ENCODE measurements at places on chromosomes 6 and 20. TPM values are rescaled to one million over a fixed set of nuclear protein-coding genes. Genes with fewer than 3 reads are reported as not detected.
A peak's percentile ranks its signal among the peaks of the same experiment; 100 is the strongest.

DNA sequence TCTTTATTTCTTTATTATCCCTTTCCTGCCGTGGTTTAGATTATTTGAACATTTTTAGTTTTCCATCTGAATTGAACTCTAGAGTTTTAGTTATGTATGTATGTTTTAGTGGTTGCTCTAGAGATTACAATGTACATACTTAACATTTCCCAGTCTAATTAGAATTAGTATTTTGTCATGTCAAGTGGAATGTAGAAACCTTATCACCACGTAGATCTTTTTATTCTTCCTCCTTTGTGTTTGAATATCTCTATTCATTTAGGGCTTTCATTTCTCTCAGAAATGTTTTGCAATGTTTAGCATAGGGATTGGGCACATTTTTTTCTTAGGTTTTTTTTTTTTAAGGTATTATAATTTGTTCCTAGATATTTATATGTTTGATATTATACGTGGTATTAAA lies 73.1 kb upstream of the EZR start:
- DNase-seq, result no peak

DNA sequence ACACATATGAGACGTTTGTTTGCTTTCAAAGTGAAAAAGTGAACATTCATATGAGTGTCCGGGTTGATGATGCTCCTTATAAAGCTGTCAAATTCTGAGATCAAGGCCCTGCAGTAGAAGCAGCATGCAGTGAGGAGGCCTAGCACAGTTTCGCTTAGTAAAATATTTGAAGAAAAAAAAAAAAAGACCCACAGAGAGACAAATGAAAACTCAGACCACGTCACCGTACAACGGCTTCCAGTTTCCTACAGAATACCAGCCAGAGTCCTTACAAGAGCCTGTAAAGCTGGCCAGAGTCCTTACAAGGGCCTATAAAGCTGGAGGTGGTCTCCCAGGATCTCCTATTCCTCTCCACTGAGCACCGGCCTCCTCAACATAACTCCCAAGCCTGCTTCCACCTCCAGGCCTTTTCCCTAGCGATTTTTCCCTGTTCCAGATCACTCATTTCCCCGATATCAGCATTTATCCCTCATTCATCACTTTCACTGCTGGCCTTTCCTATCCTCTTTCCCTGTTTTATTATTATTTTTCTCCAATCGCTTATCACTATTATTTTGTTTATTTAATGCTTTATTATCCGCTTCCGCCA lies 1.5 kb upstream of the HMGN4 start:
- peak; percentile 49 for DNase-seq

DNA sequence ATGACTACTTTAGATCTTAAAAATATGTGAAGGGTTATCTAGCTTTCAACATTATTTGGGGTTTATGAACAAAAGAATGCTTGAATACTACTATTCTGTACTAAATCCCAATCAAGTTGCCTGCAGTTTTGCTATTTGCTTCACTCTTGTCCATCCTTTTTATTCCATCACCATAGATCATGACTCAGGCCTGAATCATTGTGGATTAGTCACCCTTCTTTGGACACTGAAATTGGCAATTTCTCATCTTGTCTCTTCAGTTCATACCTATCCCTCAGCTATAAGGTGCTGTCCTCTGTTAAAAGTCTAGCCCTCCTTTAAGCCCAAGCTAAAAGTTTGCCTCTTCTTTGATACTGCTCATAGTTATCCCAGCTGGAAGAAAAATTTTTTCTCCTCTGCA lies 199.1 kb downstream of the CENPW start:
- DNase-seq, result no peak

DNA sequence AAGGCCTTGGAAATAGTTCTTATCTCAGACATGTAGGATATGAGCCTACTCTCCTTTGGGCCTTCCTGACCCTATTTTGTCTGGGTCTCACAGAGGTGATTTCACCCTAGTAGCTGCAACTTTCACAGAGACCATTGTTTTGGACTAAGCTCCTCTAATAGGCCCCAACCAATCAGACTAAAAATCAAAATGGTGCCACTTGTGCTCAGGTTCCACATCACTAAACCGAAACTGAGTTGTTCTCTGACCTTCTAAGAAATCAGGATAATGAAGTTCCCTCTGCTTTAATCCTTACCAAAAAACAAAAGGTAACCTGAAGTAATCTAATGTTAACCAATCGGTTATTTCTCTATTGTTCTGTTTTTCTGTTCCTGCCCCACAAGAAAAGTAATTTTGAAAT lies 143.6 kb downstream of the CD24 start:
- no peak for DNase-seq

Gene WRNIP1
- 41.7 TPM for total RNA-seq

GRCh38 chr6:169980826-169981450 lies 229.5 kb downstream of the ERMARD start:
- no peak for DNase-seq

- no peak for DNase-seq
Observed at GRCh38 chr20:32493356-32493755, 91.8 kb downstream of the NOL4L start.

DNA sequence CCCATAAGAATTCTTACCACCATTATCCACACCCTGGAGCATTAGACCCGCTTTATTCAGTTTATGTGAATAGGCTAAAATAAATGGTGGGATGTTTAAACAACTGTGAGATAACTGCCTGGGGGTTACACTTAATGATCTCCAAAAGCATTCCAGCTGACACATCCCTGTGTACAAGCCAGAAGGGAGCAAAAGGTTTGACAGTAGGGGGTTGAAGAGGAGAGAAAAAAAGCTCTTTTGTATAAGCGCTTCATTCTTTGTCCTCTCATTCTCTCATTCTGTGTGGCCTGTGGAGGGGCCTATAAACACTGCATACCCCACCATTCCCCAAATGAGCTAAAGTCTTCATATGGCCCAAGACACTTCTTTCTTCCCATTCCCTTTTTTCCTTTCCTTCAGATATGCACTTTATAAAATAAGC lies 30.8 kb upstream of the COL21A1 start:
- DNase-seq, result no peak

DNA sequence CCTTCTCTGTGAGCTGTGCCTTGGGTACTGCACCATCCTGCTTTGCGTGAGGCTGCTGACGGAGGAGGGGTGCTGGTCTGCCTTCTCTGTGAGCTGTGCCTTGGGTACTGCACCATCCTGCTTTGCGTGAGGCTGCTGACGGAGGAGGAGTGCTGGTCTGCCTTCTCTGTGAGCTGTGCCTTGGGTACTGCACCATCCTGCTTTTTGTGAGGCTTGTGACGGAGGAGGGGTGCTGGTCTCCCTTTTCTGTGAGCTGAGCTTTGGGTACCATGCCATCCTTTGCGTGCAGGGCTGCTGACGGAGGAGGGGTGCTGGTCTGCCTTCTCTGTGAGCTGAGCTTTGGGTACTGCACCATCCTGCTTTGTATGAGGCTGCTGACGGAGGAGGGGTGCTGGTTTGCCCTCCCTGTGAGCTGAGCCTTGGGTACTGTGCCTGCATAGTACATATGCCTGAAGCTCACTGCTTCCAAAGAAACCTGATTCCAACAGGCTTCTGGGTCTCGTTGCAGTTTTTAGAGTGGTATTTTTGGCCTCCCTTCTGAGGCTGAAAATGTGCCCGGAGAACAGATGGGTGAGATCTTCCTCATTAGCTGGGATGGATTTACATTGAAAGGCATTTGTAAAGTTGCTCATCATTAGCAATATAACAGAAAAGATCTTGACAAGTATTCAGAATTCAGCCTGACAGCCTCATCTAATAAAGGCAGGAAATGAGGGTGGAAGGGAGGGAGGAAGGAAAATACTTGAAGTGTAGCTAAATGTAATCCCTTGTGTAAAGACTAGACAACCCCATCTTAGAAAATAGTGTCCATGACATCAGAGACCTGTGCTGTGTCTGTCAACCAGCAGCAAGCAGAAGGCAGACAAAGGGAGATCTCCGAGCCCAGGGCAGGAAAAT lies 46.8 kb upstream of the UNC93A start:
- DNase-seq, result no peak

Gene KIAA0408
- not detected for total RNA-seq

DNA sequence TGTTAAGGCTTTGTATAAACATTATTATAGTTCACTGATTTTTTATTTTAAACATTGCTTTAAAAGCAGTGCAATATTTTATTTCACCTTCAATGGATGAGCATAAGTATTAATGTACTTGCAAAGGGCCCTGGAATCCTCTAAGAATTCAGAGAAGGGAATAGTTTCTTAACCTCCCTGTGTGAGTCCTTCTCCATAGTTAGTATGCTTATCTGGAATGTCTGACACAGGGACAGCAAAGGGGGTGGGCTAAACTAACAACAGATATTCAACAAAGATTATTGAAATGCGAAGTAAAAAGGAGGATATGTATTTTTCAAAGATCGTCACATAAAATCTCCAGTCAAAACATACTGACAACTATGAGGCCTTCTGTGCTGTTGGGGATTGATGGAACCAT lies 300.4 kb downstream of the CENPW start:
- no peak for DNase-seq

GRCh38 chr6:71392276-71392675 lies 103.7 kb downstream of the OGFRL1 start:
- no peak for DNase-seq

DNA sequence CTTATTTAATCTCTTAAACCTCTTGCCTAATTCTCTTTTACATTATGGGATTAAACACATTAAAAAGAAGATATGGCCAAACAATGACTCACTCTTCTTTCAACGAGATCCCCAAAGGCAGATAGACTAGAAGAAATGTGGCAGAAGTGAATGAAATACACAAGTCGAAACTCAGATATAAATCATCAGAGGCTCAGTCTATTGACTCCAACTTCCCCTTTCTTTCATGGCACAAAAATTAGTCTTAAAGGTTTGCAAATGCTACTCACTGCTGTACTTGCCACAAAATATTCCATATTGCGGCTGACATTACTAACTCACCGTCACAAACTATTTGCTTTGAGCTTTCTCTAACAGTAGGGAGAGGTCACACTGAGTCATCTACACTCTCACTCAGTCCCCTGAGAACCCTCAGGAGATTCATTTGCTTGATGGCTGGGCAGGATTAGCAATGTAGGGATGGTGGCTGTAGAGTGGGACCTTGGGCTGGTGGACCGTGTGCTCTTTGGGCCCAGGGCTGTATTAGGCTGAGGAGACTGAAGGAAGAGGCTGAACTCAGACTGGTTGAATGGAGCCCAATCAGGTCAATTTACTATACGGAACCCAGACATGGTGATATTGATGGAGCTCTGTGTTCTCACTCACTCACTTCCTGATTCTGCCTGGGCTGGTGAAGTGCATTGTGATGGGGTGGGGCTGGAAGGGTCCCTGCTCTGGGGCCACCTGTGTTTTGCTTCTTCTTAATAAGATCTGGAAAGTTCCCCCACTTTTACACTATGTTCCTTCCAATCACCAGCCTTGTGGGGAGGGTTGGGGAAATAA lies 42.8 kb upstream of the UBR2 start:
- no peak for DNase-seq

DNA sequence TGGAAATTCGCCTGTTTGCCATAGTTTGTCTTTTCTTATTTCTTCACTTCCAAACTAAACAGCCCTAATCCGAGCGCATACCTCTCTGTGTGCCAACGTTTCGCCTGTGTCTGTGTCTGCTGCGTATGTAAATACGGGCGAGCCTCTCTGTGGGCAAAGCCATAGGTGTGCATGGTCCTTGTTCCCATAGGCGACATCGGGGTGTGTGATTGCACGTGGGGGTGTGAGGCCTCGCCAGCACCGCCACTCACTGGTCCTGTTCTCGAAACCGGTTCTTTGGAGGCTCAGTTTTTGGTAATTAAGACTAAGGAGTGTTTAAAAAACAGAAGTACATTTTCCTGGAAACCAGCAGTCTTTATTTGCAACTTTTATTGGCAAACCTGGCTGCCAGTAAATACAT lies 6.0 kb upstream of the FOXC1 start:
- no peak for DNase-seq

GRCh38 chr6:6002005-6002847 lies 4.5 kb downstream of the NRN1 start:
- DNase-seq, result no peak

DNA sequence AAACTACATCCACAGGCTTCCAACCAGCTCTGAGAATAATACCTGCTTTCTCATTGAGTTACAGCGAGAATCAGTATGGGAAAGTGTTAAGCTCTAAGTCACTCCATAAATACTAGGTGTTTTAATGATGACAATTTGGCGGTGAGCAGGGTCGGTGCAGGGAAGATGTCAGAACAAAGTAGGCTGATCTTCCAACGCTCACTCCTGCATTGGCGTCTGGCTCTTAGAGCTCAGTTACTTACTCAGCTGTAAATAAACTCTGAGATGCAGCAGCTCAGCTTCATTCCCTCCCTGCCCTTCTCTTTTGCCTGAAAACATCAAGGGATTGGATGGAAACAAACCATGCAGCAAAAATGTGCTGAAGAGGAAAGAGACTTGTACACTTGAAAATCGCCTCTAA lies 102.5 kb upstream of the SPACA1 start:
- no peak for DNase-seq

DNA sequence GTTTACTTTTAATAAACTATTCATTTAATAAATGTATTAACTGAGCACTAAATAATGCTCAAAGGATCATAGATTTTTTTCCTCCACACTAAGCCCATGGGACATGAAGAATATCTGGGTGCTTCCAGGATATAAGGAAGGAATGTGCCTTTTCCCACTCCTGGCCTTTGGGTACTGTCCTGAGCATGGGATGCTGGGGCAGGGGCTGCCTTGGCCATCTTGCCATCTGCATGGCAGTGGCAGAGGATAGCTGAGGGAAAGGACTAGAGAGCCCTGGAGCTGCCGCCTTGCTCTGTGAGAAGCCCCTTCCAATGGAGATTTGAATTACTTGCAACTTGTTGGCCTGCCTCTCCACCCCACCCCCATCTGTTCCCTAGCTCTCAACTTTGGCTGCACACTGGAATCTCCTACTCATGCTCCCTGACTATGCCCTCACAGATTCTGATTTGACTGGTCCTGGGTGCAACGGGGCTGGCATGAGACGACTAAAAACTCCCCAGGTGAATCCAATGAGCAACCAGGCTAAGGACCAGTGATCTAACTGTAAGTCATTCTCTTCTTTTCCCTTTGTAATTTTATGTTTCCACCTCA lies 15.6 kb downstream of the DDRGK1 start:
- no peak for DNase-seq

Gene PPIL6
- total RNA-seq, result 8.8 TPM

GRCh38 chr6:5275497-5275896 lies 14.2 kb downstream of the FARS2 start:
- DNase-seq, result no peak

DNA sequence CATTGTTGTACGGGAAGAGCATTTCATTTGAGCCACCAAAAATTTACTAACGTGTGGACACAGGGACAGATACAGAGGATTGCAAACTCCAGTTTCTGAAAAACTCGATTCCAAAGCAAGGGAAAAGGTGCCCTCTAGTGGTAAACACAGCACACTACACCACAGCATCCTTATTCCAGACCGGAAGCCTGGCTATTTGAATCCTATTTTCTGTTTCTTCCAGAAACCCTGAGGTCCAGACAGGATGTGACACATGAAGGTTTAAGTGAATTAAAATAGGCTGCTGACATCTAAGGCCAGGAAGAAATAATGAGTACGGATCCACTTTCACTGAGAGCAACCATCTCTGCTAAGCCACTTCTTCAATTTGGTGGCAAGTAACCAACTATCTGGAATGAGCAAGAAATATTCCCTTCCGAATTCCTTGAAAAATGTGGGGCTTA lies 31.8 kb upstream of the GMPR start:
- DNase-seq, result peak; percentile 28
